ENCODE measurements at places on chromosomes 11 and 22.

GRCh38 chr11:114132944-114133394, 73.5 kb downstream of the ZBTB16 start:
- DNase-seq = no peak

- DNase-seq = no peak
Observed at GRCh38 chr22:36110306-36110881, 50.2 kb downstream of the APOL3 start.

GRCh38 chr22:49689255-49689770, 138.4 kb downstream of the BRD1 start:
- DNase-seq = no peak

- no peak for DNase-seq
Observed at GRCh38 chr22:46813816-46814597, 51.6 kb downstream of the TBC1D22A start.

- no peak for DNase-seq
Observed at GRCh38 chr11:121754598-121754997, 301.8 kb upstream of the SORL1-AS1 start.

DNA sequence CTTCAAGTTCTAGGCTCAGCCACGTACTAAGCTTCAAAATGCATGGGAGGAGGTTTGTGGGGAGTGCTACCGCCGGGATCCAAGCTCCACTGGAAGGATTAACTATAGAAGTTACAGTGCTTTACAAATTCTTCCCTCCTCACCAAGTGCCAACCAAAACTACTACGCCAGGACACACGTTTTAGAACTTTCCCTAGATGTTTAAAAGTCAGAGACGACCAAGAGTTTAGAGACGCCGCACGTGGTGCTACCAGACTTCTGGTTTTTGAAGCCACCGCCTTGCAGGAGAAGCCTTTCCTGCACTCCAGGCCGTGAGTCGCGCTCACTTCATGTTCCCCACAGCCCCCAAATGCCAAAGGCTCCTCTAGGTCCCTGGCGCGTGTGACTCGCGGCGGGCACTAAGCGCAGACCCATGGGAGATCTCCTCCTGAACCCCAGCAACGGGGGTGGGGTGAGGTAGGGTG, 734 bp downstream of the SNU13 start:
- DNase-seq = no peak

GRCh38 chr11:95145430-95146060, 55.9 kb downstream of the ENDOD1 start:
- DNase-seq = no peak

DNA sequence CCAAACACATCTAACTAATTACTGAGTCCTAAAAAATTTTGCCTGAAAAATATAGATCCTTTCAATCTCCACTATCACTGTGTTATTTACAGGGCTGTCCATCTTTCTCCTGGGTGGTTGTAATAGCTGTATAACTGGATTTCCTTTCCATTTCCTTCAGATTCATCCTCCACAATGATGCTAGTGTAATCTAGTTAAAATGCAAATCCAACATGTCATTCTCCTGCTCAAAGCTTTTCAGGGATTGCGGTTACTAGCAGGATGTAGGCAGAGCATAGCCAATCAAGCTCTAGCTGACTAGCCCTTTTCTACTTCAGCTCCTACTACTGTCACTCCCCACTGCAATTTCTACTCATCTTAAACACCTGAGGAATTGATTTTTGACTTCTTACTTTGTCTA, 283.0 kb downstream of the RAB38 start:
- no peak for DNase-seq

GRCh38 chr11:94675239-94675638, 92.9 kb upstream of the AMOTL1 start:
- no peak for DNase-seq

DNA sequence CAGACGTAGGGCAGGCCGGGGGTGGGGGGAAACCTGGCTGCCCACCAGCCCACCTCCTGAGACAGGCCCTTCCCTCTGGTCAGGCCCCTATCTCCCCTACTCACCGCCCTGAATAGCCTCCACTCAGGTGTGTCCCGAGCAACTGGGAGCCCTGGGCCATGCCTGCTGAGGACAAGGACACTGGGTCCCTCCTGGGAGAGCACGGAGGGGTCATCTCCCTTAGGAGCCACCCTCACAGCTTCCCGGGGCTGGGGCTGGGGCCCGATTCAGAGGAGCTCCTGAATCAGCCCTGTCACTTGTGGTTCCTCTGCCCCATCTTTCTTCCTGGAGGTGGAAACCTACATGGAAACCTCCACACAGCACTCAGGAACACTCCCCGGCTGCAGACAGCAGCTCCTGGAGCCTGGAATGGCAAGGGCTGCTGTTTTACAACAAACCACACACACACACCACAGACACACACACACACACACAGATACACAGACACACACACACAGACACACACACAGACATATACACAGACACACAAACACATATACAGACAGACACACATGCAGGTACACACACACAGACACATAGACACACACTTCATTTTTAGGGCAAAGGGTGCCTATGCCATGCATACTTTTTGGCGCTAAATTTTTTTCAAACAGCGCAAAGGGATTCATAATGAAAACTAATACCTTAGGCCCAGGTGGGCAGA, 9.6 kb upstream of the EMID1 start:
- DNase-seq = no peak

DNA sequence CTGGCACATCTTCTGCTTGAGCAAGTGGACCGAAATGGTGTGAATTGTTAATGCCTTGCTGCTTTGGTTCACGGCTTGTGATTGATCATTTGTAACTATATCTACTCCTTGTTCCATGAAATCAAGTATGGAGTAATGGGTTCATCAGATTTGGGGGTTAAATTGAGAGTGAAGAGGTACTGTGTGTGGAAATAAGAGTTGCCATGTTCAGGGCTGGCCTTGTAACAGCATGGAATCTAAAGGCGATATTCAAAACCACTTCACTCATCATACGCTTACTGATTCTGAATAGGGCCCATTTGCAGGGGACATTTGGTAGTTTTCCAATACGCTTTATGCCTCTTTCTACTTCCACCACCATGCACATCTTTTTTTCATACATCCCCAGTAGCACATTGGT, 122.2 kb downstream of the DCDC1 start:
- no peak for DNase-seq

GRCh38 chr11:58506935-58507334, 970 bp downstream of the OR5B21 start:
- no peak for DNase-seq

DNA sequence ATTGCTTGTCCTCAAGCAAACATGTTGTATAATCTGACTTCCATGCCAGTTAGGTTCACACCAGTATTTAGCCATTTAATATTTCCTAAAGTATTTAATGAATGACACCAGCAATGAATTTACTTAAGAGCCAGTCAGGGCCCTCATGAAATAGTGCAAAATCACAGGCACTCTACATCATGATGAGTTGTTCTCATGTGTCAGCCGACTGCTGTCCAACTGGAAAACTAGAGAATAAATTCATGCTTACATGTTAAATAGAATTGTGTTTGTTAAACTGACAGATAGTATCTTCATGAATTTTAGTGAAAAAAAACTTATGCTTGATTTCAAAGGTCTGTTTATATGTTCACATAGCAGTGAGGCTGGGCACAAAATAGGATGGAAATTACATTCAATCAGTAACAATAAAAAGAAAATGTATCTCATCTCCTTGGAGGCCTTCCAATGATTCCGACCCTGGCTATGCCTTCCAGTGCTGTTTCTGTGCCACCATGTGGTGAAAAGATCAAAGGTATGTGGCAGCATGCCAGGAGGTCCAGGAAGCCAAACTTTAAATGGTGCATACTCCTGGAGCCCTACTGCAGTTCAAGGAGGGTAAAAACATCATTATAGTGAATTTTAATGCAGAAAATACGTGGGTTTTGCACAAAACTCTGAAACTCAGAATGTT, 45.2 kb downstream of the CTSC start:
- DNase-seq = no peak

DNA sequence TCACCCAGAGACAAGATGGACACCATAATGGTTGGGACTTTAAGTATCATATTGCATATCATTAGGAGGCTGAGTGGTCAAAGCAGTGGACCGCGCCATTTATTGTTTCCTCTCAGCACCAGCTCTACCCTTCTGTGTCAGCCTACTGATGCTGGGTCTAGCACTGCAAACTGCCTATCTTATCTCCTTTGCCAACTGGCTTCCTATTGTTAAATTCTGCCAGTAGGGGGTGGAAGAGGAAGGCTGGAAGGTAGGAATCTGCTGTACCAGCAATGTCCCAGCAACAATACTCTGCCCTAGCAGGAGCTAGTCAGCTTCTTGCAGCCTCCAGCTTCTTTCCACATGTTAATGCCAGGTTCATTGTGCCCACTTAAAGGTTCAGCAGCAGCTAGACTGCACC, 367.1 kb upstream of the PDGFD start:
- no peak for DNase-seq

DNA sequence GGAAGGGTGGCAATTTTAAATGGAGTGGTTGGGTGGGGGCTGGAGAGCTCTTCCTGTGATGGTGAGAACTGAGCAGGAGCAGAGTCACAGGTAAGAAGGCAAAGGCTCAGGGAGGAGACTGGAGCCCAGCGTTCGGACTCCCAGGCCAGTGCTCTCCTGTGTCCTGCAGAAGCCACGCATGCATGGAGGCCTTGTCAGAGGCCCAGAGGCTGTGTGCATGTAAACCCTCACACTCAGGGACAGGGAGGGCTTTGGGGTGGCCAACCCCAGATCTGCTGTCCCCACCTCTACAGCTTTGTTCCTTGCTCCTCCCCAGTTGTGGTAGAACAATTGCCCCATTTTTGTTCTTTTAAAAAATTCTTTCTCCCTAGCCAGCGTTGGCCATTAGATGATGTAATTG, 130.4 kb upstream of the PARVA start:
- DNase-seq = no peak

DNA sequence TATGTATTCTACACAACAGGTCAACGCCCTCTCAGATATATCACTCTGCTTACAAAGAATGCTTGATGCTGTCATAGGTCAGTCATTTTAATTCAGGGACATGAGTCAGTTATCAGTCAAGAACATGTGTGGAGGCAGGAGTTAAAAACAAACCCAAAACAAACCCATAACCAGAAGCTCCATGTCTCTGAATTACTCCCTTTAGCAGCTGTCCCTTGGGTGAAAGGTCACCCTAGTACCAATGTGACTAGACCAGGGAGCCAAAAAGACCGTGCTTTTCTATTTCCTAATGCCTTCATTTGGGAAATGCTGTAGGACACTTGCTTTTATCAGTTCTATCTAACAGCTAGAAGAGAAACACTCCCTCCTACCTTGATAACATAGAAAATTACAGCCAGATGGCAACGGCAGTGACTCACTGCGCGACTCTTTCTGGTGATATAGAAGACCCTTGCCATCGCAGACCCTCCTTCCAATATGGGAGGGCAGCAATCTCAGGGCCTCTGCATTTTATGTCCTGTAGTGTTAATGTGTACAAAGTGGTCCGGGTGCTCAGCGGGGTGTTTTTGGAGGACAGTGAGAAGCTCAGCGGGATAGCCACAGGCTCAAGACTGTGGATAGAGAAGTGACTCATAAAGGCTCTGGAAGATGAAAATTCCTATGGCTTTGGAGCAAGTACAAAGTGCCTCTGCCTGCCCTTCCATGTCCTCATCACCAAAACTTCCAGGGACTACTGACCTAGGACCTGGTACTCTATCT, 24.8 kb downstream of the APOL5 start:
- no peak for DNase-seq

- no peak for DNase-seq
Observed at GRCh38 chr22:36395055-36395849, 7.5 kb upstream of the MYH9 start.

- peak; percentile 71 for DNase-seq
Observed at GRCh38 chr11:795634-796564, 2.2 kb downstream of the SLC25A22 start.

- no peak for DNase-seq
Observed at GRCh38 chr22:41816241-41816640, 15.8 kb downstream of the CCDC134 start.

DNA sequence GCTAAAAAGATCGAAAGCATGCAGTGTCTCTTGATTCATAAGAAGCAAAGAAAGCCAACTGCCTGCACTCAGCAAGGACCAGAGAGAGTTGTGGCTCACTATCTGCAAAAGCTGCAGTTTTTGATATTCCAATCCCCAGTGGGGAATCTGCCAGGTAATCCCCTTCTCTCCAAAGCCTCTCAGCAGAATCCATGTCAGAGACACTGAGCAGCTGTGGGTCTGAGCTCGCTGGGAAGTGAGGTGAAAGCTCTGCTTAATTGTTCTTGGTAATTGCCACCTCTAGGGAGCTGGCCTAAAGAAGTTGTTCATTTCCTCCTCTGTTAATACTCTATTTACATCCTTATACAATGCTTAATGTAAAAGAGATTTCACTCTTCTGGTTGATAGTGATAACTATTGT, 261.3 kb upstream of the LRRC4C start:
- no peak for DNase-seq

DNA sequence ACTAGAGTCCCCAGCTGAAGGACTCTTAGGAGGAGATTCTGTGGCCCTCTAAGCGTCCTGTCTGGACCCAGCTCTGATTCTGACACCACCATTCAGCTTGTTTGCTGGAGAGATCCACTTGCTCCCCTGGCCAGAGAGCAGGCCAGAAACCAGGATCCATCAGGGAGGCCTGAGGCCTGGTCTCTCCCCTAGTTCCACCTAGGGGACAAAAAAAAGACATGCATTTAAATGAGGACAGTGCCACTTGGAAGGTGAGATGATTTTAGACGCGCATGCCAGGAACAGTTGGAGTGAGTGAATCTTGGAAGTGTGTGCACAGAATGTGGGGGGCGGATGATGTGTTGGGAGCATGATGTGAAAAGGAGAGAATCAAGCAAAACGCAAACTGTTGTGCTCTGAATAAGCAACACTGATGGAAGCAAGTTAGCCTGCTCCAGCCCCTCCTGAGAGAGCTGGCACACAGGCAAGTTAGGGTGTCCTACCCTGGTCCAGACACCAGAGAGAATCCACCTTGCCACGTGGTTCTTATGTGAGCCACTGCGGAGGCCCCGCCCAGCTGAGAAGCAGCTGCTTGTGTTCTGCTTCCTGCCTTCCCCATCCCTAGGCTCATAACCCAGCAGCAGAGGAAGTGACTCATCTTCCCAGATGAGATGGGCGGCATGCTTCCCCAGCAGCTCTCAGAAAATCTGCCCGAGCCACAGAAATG, 8.0 kb upstream of the SLCO2B1 start:
- peak; percentile 41 for DNase-seq

- no peak for DNase-seq
Observed at GRCh38 chr22:36758792-36759271, 17.1 kb downstream of the IFT27 start.

DNA sequence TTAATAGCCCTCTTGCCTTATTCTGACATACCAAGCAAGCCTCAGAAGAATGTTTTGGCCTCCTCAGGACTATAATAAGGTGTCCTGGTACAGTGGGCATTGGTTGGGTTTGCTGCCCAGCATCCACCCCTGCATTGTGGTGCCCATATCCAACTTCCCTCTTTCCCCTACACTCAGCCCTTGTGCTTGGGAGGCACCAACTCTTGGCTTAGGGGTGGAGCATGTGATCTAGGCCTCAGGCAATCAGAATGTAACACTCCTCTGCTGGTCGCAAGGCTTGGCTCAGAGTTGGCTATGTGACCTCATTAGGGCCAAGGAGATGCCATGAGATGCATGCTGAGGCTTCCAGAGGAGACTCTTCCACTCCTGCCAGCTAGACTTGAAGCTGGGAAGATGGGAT, 123.0 kb downstream of the CSNK2A3 start:
- no peak for DNase-seq
